ENCODE measurements at places on chromosomes 7 and 10.

DNA sequence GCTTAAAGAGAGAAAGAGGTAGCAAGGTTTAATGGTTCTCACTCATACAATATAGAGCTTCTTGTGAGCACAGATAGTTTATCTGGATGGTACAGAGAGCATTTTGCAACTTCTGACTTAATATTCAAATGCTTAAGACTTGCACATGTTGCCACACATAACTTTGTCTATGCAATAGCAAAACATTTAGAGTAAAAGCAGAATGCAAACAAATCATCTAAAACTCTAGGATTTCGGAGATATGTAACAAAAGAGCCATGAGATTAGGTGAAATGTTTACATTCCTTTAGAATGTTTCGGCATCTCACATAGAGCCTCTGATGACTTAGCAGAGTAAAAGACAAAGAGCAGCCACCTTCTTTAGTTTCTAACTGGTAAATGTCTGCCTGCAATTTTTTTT lies 717.1 kb upstream of the LRRN3 start:
- no peak for DNase-seq

DNA sequence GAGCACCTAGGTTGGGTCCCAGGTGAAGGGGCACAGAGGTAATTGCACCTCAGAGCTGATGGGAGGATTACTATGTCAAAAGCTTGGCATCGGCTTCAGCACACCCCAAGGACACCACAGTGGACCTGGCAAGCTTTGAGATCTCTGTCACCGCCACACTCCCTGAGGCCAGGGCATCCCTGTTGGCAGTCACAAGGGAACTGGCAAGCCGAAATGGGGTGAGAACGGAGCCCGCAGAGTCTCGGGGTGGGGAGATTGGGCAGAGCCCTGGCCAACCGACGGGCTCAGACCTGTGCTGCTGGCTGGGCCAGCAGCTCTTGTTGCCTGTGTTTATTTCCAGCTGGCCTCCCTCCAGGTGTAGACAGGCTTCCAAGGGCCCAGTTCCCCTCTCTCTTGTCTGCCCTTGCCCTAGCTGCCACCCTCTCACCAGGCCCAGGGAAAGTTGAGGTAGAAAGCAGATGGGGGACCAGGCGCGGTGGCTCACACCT lies 2.5 kb downstream of the HSPB1 start:
- DNase-seq = peak; percentile 29

DNA sequence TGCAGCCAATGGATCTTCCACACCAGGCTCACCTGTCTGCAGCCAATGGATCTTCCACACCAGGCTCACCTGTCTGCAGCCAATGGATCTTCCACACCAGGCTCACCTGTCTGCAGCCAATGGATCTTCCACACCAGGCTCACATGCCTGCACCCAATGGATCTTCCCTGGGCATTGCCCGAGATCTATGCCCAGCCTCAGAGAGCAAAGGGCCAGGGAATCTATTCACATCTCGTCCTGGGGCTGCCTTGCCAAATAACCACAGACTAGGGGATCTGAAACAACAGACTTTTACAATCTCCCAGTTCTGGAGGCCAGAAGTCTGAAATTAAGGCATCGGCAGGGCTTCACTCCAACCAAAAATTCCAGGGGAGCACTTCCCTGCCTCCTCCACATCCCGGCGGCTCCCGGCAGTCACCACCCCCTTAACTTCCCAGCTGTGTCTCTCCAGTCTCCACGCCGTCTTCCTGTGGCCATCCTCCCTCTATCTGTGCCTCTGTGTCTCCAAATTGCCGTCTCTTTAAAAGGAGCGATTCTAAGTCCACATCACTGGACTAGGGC lies 92.4 kb upstream of the PPP2R2D start:
- no peak for DNase-seq

DNA sequence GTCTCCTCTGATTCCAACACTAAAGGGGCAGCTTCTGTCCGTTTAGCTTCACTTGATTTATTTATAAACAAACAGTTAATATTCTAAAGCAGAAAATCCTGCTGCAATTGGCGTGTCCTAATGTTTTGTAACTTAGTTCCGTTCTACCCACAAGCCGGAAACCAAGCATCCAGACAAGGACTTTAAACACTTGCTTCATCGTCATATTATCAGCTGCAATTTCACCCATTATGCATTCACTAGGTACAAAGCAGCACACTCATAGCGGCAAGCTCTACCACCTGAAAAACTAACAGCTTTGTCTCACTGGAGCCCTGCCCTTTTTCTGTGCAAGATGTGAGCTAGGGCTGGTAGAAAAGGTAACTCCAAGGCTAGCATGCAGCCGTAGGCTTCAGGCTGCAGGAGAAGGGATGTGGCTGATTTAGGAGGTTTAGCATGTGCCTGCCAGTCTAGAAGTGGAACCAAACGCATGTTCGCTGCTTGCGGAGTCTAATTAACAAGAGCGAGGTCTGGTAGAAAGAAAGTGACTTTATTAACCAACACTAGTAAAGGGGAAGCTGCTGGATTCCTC lies 43.7 kb upstream of the BPGM start:
- no peak for DNase-seq

DNA sequence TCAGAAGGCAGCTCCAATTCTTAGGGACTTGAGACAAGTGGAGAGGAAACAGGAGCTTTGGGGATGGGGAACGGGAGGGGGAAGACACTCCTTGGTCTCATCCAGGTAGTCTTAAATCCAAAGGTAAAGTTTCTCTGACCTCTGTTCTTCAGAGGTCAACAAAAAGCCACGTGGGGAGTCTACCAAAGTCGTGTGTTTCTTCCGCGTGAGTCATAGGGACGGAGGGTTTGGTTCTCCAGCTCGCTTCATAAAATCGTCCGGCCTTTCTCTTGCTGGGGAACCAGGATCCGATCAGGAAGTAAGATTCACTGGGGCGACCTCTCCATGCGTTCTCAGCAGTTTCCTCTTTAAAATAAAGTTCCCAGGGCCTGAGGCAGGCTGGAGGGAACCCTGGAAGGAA lies 275.7 kb downstream of the TCERG1L start:
- DNase-seq = no peak

- no peak for DNase-seq
These were observed 48.3 kb downstream of the OAT start for GRCh38 chr10:124370426-124370825.

GRCh38 chr7:53744403-53744760 lies 708.9 kb downstream of the POM121L12 start:
- no peak for DNase-seq

DNA sequence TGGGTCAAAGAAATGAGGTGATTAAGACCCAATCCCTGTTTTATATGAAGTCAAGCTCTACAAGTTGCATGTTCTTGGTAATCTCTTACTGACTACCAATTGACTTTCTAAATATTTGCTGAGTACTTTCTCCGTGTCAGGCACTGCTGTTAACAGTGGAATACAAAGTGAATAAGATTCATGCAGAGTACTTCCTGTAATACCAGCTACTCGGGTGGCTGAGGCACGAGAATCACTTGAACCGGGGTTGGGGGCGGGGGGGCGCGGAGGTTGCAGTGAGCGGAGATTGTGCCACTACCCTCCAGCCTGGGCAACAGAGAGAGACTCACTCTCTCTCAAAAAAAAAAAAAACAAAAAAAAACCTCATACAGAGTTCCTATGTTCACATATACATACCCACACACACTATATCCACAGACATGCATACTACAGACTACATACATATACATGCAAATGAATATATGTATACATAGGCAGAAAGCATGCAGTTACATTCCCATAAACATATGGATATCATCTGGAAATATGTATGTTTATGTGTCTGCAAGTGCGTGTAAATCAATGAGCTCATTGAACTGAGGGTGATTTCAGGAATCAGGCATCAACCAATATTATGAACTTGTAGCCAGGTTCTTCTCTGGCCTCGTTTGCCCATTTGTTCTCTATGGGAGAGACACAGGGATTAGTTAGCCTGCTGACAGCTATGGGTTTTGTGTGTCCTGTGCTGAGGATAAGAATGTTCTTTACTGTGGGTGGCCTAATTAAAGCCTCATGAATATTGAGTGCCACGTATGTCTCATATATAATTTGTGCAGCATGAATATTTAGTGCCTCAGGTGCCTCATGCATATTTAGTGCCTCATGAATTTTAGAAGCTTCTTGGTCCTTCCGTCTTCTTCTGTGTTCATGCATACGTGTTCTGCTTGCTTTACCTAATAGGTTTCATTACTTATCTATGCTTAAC lies 73.9 kb downstream of the BICC1 start:
- no peak for DNase-seq

DNA sequence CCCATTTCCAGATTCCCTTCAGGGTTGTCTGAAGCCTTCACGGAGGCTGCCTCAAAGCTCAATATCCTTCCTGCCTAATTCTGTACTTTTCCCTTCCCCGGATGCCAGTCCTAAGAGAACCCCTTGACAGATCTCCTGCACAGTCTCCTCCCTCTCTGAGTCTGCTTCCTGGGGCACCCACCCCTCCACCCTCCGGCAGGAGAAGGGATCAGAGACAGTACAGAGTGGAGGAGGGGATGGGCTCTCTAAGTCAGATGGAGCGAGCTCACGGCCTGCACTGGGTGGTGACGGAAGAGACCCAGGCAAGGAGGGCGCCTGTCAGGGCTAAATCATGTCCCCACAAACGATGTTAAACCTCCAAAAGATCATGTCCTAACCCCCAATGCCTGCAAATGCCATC lies 48.0 kb upstream of the CARD11 start:
- no peak for DNase-seq

DNA sequence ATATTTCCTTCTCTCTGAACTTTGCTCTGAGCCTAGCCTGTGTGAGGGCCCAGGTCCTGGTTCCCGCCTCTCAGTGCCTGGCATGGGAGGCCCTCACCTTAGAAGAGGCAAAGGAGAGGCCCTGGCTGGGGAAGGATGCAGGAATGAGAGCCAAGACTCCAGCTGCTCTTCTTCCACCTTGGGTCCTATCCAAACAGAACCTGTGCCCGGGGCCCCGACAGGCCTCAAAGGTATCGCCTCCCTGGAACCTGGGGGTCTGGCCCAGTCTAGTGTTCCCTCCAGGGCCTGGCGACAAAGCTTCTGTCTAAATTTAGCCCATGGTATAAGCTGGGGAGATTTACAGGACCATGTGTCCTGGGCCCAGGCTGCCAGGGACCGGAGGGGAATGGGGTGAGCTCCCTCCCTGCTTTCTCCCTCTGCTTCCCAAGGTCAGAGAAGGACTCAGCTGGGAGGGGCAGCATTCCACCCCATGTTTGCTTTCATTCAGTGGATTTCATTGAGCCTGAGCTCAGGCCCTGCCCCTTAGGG lies 12.0 kb upstream of the CRHR2 start:
- no peak for DNase-seq

DNA sequence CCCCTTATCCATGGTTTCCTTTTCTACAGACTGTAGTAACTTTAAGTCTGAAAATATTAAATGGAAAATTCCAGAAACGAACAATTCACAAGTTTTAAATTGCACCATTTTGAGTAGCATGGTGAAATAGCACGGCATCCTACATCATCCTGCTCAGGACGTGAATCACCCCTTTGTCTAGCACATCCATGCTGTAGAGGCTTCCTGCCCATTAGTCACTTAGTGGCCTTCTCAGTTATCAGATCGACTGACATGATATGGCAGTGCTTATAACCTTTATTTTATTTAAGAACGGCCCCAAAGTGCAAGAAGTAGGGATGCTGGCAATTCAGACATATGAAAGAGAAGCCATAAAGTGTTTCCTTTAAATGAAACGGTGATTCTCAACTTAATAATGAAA lies 82.7 kb downstream of the CPXM2 start:
- DNase-seq = no peak

- DNase-seq = no peak
These were observed 22.5 kb downstream of the C10orf67 start for GRCh38 chr10:23322082-23322481.

- no peak for DNase-seq
These were observed 387.1 kb downstream of the LRMDA start for GRCh38 chr10:75818552-75818951.

DNA sequence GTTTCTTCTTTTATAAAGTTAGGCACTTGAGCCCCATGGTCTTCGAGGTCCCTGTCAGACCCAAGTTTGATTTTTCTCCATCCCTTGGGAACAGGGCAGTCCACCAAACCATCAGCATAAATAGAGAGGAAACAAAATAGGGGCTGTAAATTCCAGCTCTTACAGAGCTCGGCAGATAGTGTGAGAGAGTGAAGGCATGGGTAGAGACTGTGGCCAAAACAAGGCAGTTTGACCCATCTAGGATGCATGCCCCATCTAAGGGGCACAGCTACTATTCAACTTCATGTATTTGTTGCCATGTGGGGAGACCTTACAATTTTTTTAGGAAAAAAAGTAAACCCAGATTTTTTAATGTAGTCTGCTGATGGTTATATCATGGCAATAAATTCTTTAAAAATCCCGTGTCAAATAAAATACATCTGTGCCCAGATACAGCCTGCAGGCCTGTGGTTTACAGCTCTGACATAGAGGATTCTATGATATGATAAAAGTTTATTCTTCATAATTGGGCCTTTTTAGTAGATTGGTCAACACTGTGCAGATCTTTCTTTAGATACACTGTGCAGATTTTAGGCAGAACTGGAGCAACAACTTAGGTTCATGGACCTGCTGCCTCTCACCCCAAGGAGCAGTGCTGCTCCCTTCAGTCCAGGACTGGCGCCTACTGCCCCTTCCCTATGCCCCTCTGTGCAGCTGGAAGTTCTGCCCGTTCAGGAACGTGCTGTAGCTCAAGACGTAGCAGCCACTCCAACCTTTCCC lies 5.3 kb downstream of the PPP1R3C start:
- no peak for DNase-seq

DNA sequence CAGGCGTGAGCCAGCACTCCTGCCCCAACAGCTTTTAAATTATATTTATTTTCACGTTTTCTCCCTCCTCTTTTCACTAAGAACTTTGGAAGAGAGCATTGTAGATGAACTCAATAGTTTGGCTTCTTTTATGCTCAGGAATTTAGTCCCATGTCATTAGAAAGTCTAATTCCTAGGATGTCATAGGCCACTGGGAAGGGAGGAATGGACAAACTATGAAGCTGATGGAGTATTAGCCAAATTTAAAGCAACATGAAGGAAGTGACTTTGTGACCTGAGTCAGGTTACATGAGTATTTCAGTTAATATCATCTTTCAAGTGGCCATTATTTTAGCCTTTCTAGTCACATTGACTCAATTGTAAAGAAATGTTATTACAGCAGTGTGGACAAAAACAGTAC lies 18.0 kb upstream of the OPN4 start:
- DNase-seq = no peak

- no peak for DNase-seq
These were observed 638 bp downstream of the EGR2 start for GRCh38 chr10:62815381-62816075.

DNA sequence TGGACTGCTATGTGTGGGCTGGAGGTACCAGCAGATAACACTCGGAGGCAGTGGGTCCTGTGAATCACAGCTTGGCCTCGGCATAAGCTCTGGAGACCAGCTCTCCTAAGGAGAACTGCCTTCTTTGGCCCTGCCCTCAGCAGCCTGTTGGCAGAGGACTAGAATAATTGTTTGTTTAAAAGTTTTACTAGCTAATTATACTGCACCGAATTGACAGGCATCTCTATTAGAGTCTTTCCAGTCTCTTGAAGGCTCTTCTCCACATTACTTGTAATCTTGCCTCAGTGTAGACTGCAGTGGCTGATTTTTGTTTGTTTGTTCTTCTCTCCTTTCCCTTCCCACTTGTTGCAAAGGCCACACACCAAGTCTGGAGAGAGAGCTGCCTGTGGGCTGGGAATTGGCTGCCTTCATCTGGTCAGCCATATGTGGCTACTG lies 183.2 kb downstream of the AUTS2 start:
- DNase-seq = no peak

GRCh38 chr10:131131726-131132591 lies 179.6 kb downstream of the TCERG1L start:
- DNase-seq = no peak

- DNase-seq = no peak
These were observed 3.5 kb downstream of the DMTF1 start for GRCh38 chr7:87155788-87156187.

- no peak for DNase-seq
These were observed 32.1 kb downstream of the CRCP start for GRCh38 chr7:66146701-66147100.
